Activated CD4-positive, CD25-positive, alpha-beta regulatory T cell treated with anti-CD3 and anti-CD28 coated beads, Interleukin-2, amount 50 U/mL, for 72 hours (primary cell): ENCODE measurements at places on chromosomes 2 and 18.

DNA sequence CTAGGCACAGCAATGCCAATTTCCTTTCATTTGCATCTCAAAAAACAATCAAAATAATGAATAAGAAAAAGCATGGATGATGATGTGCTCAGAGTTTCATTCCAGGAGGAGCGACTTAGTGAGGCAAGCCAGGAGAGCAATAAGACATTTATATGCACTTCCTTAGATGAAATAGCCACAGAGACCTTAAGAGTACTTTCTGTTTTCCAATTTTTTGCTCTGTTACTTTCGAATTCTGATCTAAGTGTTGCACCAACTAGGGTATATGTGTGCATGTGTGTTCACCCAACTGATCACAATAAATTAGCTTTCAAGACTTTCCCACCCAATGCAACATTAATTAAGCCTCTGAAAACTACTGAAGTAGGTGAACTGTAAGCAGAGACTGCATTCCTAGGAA, 709 bp downstream of the RAB27B start:
- DNase-seq, result no peak

- no peak for DNase-seq
These were observed 66.3 kb upstream of the GPR45 start for GRCh38 chr2:105175231-105175630.

GRCh38 chr18:67961701-67962440, 445.4 kb upstream of the DSEL start:
- no peak for DNase-seq

GRCh38 chr2:118845005-118845521, 2.4 kb downstream of the EN1 start:
- no peak for DNase-seq

- DNase-seq, result no peak
These were observed 245.8 kb downstream of the DPP10 start for GRCh38 chr2:114688241-114688640.

GRCh38 chr18:13913205-13913604, 2.1 kb downstream of the MC2R start:
- DNase-seq, result no peak

DNA sequence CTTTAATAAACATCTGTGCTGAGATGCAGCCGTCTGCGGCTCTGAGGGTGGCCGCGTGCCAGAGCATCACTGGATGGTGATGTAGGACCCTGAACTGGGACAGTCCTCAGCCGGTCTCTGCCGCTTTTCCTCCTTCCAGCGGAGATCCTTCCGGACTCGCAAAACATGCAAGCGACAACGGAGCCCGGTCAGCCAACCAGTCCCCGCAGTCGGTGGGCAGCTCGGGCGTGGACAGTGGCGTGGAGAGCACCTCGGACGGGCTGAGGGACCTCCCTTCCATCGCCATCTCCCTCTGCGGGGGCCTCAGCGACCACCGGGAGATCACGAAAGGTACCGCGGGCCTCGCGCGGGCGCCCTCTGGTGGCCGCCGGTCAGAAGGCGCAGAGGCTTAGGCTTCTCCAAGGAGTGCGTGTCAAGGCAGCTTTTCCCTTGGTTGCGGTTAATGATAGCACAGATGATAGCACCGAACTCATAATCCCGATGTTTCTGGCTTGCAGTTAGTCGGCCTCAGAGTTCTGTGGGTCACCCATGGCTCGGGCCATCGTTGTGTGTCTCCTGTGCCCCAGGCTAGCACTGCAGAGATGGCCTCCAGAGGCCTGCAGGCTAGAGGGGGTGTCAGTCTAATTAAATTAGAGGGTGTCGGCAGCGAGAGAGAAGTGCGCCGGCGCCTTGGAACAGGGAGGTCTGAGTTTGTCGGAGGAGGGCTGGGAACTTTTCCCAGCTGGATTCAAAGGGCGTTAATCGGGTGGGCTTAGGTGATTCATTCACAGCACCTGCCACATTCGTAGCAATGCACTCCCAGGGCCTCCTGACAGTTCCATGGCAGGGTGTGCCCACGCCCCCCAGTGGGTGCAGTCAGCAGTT, 38.5 kb downstream of the LPIN1 start:
- DNase-seq, result peak; percentile 56

GRCh38 chr2:39568561-39569006, 97.1 kb upstream of the TMEM178A start:
- no peak for DNase-seq

GRCh38 chr18:2890606-2891005, 43.8 kb downstream of the EMILIN2 start:
- no peak for DNase-seq

GRCh38 chr2:212381428-212382102, 157.0 kb downstream of the ERBB4 start:
- DNase-seq, result no peak
